ENCODE measurements at places on chromosomes 3 and 15. TPM values are rescaled to one million over a fixed set of nuclear protein-coding genes. Genes with fewer than 3 reads are reported as not detected.

DNA sequence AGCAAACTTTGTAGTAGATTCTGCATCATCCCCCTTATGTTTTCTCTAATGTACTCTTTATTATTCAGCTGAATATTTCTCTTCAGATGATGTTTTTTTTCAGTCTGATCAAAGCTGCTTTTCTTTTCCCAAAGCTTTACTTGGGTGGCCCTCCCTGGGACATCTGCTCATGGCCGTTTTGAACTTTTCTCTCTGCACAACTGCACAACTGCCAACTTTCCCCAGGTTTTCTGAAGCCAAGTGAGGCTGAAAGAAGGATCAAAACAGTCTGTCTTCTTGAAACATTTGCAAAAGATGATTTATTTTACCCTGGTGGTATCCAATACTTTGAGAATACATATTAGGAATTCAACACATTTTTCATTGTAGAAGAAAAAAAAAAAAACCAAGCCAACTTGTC is 43.0 kb downstream of the GASK1A start:
- DNase-seq: no peak

- DNase-seq: peak; percentile 93
Observed at GRCh38 chr15:66504563-66505429, at the start of the genes RPL4 and ZWILCH. Gene RPL4, minus strand, starts transcription at chr15:66504855. Its CDS starts 65 bp downstream, at chr15:66504790. Gene ZWILCH, plus strand, starts transcription at chr15:66505326. Its CDS starts 13 bp downstream, at chr15:66505339.

- DNase-seq: no peak
Observed at GRCh38 chr3:33441225-33441976, 1.2 kb upstream of the UBP1 start.

- peak; percentile 90 for DNase-seq
Observed at GRCh38 chr15:35481992-35482391, 64.0 kb downstream of the DPH6 start.

The LTF gene
- total RNA-seq: not detected

The NISCH gene
- total RNA-seq: 90.8 TPM

- DNase-seq: no peak
Observed at GRCh38 chr15:101494251-101494796, 4.8 kb upstream of the PCSK6 start.

- DNase-seq: no peak
Observed at GRCh38 chr15:80904998-80905397, 84.6 kb downstream of the MESD start.

- no peak for DNase-seq
Observed at GRCh38 chr3:26343647-26344046, 278.9 kb upstream of the LRRC3B start.

The ANXA2 gene
- 3,136 TPM for total RNA-seq

The GATA2 gene
- total RNA-seq: 5.5 TPM

DNA sequence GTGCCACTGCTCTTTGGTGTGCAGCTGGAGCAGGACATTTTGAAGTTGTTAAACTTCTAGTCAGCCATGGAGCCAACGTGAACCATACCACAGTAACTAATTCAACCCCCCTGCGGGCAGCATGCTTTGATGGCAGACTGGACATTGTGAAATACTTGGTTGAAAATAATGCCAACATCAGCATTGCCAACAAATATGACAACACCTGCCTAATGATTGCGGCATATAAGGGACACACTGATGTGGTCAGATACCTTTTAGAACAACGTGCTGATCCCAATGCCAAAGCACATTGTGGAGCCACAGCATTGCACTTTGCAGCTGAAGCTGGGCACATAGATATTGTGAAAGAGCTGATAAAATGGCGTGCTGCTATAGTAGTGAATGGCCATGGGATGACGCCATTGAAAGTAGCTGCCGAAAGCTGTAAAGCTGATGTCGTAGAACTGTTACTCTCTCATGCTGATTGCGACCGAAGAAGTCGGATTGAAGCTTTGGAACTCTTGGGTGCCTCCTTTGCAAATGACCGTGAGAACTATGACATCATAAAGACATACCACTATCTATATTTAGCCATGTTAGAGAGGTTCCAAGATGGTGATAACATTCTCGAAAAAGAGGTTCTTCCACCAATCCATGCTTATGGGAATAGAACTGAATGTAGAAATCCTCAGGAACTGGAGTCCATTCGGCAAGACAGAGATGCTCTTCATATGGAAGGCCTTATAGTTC is 12.2 kb downstream of the FEM1B start:
- DNase-seq: no peak

The TMEM207 gene
- not detected for total RNA-seq

DNA sequence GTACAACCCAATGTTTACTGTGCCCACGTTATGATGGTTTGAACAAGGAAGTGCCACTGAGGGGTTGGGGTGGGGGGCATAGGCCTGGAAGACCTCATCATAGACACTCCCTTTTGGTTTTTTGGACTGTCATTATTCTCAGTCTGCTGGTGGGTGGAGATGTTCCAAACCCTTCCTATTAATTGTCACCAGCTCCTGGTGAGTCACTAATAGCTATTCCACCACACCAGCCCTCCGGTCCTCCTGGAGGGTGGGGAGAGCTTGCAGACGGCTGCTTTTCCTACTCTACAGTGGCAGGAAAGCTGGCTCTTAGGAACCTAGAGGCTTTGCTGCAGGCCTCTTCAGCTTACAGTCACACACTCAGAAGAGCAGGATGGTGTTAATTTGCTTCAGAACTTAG is 9.0 kb upstream of the COPG1 start:
- no peak for DNase-seq

DNA sequence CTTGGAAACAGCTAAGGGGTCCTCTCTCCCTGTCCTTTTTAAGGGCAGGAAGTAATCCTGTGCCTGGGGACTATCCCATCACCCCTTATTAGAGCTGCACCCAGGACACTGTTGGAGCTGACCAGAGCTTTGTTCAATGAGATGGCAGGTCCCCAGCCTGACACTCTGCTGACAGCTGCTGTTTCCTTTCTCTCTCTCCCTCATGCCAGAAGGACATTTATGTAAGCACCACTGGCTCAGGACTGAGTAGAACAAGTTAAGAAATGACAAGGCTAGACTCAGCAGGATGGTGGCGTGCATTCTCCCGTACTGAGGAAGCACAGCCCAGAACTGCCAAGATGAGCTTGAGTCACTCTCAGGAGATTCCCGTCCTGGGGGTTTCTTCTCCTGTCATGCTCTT is 17.3 kb downstream of the GJD2 start:
- no peak for DNase-seq

DNA sequence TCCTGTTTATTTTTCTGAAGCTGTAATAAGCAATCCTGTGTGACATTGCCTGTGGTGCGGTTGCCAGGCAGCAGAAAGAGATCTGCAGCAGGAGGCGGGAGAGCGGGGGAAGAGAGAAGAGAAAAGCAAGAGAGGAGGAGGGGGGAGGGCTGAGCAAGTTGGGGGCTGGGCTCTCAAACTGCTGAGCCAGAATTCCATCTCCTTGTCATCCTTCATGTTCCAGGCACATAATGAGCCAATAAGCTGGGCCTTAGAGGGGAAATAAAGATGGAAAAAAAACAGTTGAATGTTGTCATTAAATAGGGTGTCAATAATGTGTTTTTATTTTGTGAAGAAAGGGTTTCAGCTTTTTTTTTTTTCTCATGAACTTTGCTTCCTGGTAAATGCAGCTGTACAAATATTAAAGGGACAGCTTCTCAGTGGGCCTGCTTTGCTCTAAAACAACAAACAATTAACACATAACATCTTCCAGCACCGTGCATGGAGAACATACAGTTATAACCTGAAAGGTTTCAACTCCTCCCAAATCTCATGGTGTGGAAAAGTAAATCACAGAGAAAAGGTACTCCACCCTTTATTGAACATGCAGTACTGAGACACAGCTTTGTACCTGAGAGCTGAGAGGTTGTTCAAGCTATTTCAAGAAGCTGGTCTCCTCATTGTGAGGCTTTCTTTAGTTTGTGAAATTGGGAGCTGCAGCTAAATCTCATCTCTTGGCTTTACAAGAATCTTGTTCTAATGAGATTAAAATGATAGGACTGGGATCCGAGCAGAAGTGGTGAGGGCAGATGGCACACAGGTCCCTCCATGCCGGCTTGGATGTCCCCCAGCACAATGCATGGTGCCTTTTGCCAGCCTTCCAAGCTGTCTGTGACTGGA is 451.1 kb upstream of the KCNMB2 start:
- peak; percentile 71 for DNase-seq

GRCh38 chr3:1228289-1228688 is 135.5 kb downstream of the CNTN6 start:
- no peak for DNase-seq

GRCh38 chr15:85525755-85526154 is 145.4 kb downstream of the AKAP13 start:
- no peak for DNase-seq

Measured in fibroblast of the aortic adventitia (primary cell).